ENCODE measurements at places on chromosomes 16 and 17.

GRCh38 chr16:88144028-88144511, 192.8 kb downstream of the BANP start:
- no peak for DNase-seq

GRCh38 chr17:29102046-29102445, 59.1 kb downstream of the PIPOX start:
- DNase-seq, result no peak

DNA sequence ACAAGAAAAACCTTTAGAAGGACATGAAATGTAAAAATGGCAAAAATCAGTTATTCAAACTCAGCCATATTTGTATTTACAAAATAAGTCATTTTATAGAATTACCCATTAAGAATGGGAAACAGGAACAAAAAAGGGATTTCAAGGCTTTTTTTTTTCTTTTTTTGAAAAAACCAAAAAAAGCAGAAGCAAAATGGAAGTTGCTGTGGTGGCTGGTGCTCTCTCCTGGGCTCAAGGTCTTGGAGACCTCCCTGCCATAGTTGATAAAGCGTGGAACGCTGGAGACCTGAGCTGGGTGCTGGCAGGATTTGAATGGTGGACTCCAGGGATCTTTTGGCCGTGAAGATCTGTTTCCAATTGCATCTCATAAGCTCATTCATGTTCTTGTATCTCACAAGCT, 3.1 kb downstream of the PLCG2 start:
- DNase-seq, result no peak

GRCh38 chr16:9518051-9518450, 426.6 kb downstream of the HAPSTR1 start:
- no peak for DNase-seq

DNA sequence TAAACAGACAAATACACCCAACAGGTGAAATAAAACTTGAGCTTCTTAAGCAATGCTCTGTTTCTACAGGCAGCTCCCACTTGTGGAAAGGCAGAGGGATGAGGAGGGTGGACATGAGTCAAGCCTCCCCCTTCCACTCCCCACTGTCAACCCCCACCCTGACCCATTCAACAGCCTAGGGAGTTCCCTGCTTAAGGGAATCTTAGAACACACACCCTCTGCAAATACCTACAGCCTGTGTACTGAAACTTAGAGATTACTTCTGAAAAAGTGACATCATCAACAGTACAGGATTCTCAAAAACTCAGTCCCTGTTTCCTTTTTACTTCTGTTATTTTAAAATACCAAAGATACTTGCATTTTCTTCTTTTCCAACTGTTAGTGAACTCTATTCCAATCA, 345.4 kb downstream of the SOX9 start:
- DNase-seq, result no peak
